ENCODE measurements at places on chromosomes 2 and 18. TPM values are rescaled to one million over a fixed set of nuclear protein-coding genes. Genes with fewer than 3 reads are reported as not detected.

The TLX2 gene
- 0.88 TPM for total RNA-seq

The TMEM198 gene
- 0.85 TPM for total RNA-seq

The ITPRID2 gene
- total RNA-seq: 68.4 TPM

The MAL gene
- 174 TPM for total RNA-seq

The FTCDNL1 gene
- 1.7 TPM for total RNA-seq

The IL1F10 gene
- not detected for total RNA-seq

The AUP1 gene
- 126 TPM for total RNA-seq

DNA sequence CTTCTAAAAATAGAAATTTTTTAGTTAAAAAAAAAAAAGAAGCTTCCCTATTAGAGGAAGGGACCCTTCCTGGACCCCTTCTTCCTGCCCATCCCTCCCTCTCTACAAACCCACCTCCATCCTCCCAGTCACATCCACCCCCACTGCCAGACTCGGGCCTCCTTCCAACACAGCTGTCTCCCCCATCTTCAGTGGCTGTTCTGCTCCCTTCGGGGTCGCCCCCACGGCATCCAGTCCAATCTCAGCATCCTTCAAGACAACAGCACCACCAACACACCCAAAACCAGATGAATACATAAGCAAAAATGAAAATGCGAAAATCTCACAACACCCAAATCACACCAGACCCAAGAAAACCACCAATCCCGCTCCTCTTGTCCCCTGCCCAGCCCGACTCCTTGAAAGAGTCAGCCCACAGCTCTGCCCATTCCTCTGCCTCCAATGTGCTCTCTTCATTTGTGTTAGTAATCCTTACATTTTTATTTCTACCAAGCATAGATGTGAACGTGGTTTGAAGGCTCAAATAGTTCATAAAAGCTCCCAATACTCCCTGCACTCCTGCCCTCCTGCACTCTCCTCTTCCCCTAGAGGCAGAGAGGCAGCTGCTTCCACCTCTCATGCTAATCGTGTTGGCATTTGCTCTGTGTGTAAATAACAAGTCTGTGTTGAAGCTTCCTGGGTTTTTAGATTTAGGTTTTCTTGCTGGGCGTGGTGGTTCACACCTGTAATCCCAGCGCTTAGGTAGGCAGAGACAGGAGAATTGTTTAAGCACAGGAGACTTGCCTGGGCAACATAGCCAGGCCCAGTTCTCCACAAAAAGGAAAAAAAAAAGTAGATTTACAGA lies 37.0 kb downstream of the MAL start:
- H3K27me3 ChIP-seq: no peaks in the 10 kb centered on the region
- H3K4me1 ChIP-seq: peaks cover 30% of the 10 kb centered on the region
- no peak for DNase-seq
- peak overlapping the region; percentile 45 for H3K4me3 ChIP-seq
- no peaks in the 10 kb centered on the region for H3K36me3 ChIP-seq

DNA sequence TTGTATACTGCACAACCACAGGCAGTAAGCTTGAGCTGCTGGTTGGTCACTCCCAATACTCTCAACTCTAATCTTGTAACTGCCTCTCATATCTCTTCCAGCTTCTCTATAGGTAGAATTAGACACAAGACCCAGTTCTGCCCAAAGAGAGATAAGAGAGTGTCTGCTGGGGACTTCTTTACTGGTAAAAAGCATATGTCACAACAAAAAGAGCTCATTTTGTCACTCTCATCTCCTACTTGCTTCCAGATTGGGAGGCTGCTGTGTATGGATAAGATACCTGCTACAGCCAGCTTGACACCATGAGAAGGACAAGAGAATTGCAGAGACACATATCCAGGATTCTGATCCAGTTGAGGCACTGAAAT lies 165.2 kb downstream of the PTH2R start:
- no peaks in the 10 kb centered on the region for H3K4me1 ChIP-seq
- no peaks in the 10 kb centered on the region for H3K36me3 ChIP-seq
- no peak overlapping the region for H3K27ac ChIP-seq
- DNase-seq: no peak
- no peaks in the 10 kb centered on the region for H3K27me3 ChIP-seq
- H3K4me3 ChIP-seq: no peak overlapping the region

- no peak for DNase-seq
- H3K36me3 ChIP-seq: no peaks in the 10 kb centered on the region
- no peak overlapping the region for H3K27ac ChIP-seq
- no peaks in the 10 kb centered on the region for H3K27me3 ChIP-seq
- H3K4me3 ChIP-seq: no peak overlapping the region
- H3K4me1 ChIP-seq: no peaks in the 10 kb centered on the region
These were observed 188.7 kb upstream of the HNMT start for GRCh38 chr2:137775529-137775928.

GRCh38 chr2:23700627-23701026 lies 226.3 kb downstream of the ATAD2B start:
- no peak overlapping the region for H3K4me3 ChIP-seq
- no peak overlapping the region for H3K27ac ChIP-seq
- H3K36me3 ChIP-seq: peaks cover 5% of the 10 kb centered on the region
- no peak for DNase-seq
- no peaks in the 10 kb centered on the region for H3K27me3 ChIP-seq

- H3K4me3 ChIP-seq: no peak overlapping the region
- DNase-seq: no peak
These were observed 194.0 kb downstream of the NDUFA10 start for GRCh38 chr2:239831001-239831731.

GRCh38 chr2:136130511-136130910 lies 12.6 kb upstream of the CXCR4 start:
- peaks cover 2% of the 10 kb centered on the region for H3K36me3 ChIP-seq
- H3K27ac ChIP-seq: peak overlapping the region; percentile 95

GRCh38 chr18:78893281-78894032 lies 86.2 kb upstream of the SALL3 start:
- no peaks in the 10 kb centered on the region for H3K36me3 ChIP-seq
- no peak overlapping the region for H3K27ac ChIP-seq
- no peak overlapping the region for H3K4me3 ChIP-seq

- no peak overlapping the region for H3K27ac ChIP-seq
- H3K36me3 ChIP-seq: no peaks in the 10 kb centered on the region
- H3K4me3 ChIP-seq: no peak overlapping the region
- peaks cover 3% of the 10 kb centered on the region for H3K27me3 ChIP-seq
These were observed 63.0 kb downstream of the REEP1 start for GRCh38 chr2:86274265-86274917.

GRCh38 chr2:98608962-98609604 lies 694 bp downstream of the UNC50 start:
- H3K4me3 ChIP-seq: peak overlapping the region; percentile 82
- peaks cover 24% of the 10 kb centered on the region for H3K36me3 ChIP-seq
- H3K4me1 ChIP-seq: peaks cover 48% of the 10 kb centered on the region
- no peaks in the 10 kb centered on the region for H3K27me3 ChIP-seq
- H3K27ac ChIP-seq: peak overlapping the region; percentile 95
- no peak for DNase-seq

- H3K4me3 ChIP-seq: no peak overlapping the region
- no peaks in the 10 kb centered on the region for H3K4me1 ChIP-seq
- no peaks in the 10 kb centered on the region for H3K36me3 ChIP-seq
- no peak overlapping the region for H3K27ac ChIP-seq
- H3K27me3 ChIP-seq: no peaks in the 10 kb centered on the region
These were observed 124.4 kb upstream of the EPB41L3 start for GRCh38 chr18:5668087-5668715.

- H3K36me3 ChIP-seq: no peaks in the 10 kb centered on the region
- peaks cover 46% of the 10 kb centered on the region for H3K27me3 ChIP-seq
- DNase-seq: no peak
- no peak overlapping the region for H3K27ac ChIP-seq
These were observed 94.7 kb downstream of the FAM168B start for GRCh38 chr2:130998561-130998960.

DNA sequence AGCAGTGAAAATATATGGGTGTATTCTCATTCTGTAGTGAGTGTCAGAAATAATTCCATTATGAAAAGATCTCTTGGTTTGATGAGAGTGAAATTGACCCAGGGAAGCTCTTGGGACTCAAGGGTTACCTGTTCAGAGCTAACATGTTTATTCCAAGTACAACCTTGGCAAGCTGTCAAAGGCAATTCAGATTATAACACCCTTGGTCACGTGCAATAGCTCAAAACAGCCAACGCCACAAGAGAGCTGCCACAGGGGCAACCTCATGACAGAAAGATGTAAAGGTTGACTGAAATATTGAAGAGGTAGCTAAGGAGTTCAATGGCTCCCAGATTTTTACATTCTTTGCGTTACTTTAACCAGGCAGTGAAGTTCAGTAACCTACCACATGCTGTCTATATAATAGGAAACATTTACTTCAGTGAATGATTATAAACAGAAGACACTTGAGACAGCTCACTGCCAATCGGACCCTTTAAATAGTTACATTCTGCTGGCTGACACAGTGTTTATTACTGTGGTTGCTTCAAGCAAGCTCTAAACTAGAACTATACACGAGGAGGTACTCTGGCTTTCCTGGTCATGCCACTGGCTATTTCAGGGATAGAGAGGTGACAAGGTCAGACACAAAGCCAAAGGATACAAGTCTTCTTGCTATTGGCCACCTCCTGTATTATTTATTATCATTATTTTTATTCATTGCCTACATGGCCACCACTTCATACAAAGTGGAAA lies 187.3 kb downstream of the PID1 start:
- no peaks in the 10 kb centered on the region for H3K36me3 ChIP-seq
- H3K4me3 ChIP-seq: no peak overlapping the region
- no peak overlapping the region for H3K27ac ChIP-seq
- no peaks in the 10 kb centered on the region for H3K4me1 ChIP-seq
- no peak for DNase-seq
- no peaks in the 10 kb centered on the region for H3K27me3 ChIP-seq

GRCh38 chr18:55406451-55406991 lies 181.5 kb downstream of the TCF4 start:
- H3K4me3 ChIP-seq: no peak overlapping the region
- H3K27ac ChIP-seq: no peak overlapping the region
- no peaks in the 10 kb centered on the region for H3K36me3 ChIP-seq
- DNase-seq: no peak
- peaks cover 3% of the 10 kb centered on the region for H3K27me3 ChIP-seq

DNA sequence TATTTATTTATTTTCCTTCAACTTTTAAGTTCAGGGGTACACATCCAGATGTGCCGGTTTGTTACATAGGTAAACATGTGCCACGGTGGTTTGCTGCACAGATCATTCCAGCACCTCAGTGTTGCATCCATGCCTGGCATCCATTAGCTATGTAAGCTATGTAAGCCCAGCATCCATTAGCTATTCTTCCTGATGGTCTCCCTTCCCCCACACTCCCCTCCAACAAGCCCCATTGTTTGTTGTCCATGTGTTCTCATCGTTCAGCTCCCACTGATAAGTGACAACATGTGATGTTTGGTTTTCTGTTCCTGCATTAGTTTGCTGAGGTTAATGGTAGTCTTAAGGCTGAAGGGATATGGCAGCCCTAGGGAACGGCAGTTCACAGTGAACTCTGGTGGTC lies 203.4 kb downstream of the CTNNA2 start:
- H3K4me3 ChIP-seq: no peak overlapping the region
- no peak overlapping the region for H3K27ac ChIP-seq
- no peaks in the 10 kb centered on the region for H3K4me1 ChIP-seq
- no peaks in the 10 kb centered on the region for H3K27me3 ChIP-seq
- DNase-seq: no peak

DNA sequence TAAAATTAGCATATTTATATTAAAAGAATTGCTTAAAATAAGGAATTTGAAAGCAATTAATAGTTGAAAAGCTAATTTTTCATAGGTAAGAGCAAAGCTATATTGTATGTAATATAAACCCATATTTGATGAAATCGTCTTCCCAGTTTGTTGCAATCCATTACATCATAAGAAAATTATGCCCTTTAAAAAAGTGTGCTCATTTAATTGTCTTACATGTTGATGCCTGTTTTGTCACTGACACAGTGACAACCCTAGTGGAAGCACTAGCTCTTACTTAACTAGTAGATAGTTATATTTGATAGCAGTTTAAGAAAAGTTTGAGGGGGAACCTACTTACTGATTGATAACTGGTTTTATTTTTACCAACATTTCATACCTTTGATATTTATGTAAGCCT lies 30.0 kb upstream of the IL18RAP start:
- no peaks in the 10 kb centered on the region for H3K27me3 ChIP-seq
- no peak overlapping the region for H3K4me3 ChIP-seq
- no peak for DNase-seq

All from activated naive CD8-positive, alpha-beta T cell treated with anti-CD3 and anti-CD28 coated beads, Interleukin-2, amount 10 ng/mL, durations not matched to agents 7 days and 5 days (primary cell).